Nephron progenitor cell (in vitro differentiated cells): ENCODE measurements at places on chromosomes 12 and 14.

DNA sequence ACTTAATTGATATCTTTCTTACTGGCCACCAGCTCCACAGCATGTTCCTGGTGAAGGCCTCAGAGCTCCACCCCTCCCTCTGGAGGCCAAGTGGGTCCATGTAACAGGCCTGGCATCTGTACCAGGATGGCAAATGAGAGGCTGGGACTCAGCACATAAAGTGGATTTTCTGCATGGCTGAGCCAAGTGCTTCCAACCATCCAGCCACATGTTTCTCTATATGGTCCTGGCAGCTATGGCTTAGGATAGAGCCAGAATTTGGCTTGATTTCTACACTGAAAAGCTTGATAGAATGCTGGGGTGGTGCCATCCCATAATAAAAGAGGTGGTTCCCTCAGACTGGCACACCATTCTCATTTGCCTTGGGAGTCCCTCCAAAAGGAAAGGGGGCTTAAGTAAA, 94.1 kb downstream of the PAX9 start:
- DNase-seq: no peak

GRCh38 chr12:123957196-123957595, 15.4 kb downstream of the CCDC92 start:
- no peak for DNase-seq

- DNase-seq: no peak
Measured at GRCh38 chr14:97264516-97265230, 467.5 kb downstream of the VRK1 start.

DNA sequence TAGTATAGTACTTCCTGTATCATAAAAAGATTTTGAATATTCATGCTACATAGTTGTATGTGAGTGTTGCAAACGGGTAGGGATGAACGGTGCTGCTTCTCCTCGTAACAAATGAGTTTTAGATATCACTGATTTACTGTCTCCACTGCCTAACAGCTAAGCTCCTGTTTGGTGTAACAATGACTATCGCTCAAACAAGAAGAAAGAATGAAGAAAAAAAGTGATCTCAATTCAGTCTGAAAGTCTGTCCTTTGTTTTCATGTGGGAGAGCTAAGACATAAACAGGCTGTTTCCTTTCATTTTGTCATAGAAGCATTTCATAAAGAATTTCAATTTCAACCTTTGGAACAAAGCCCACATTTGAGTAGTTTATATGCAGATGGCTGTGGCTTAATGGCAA, 26.1 kb upstream of the RTRAF start:
- no peak for DNase-seq

DNA sequence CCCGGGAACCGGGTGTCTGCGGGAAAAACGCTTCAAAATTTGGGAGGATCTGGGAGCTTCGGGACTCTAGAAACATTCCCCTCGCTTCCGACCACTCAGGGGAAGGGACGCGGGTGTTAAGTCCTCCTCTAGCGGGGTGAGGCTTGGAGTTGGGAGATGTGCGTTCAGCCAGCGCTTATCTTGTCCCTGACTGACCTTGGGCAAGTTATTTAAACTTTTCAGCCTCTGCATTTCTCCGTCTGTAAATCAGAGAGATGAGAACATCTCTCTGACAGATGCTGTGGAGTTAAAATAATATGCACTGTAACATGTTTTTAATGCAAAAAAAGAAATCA, 76.9 kb upstream of the ANO4 start:
- DNase-seq: no peak

DNA sequence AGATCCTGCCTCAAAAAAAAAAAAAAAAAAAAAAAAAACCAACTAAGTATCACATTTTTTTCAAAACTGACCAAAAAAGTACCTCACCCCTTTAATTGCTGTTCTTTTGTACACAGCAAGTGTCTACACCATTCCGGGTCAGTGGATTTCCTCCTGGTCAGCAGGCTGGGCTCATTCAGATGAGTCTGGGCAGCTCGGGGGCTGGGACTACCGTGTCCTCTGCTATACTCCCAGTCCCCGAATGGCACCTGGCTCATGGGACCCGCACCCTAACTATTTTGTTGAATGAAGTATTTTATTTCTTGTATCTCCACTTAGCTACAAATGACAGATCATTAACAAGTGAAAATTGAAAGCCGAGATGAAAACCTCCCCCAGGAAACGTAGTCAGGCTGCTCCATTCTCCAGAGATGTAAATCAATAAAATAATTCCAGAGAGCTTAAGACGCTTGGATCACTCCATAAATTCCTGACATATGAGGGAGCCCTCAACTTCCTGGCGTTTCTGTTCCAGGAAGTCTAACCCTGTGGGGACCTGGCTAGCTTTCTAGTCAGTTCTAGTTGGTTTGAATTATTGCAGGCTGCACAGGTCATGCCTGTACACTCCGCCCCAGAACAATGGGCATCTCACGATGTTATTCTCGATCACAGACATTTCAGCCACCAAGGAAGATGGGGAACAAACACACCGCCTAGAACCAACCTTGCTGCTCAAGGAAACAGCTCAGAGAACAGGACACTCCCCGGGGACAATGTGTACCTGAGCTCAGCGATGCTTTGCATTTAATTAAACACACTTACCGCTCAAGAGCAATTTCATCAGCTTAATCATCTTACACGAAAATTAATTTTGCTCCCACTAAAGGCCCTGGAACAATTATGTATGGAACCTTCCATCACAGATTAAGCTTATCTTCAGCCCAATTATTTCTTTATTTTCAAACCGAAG, 76.3 kb downstream of the RIMBP2 start:
- DNase-seq: no peak

DNA sequence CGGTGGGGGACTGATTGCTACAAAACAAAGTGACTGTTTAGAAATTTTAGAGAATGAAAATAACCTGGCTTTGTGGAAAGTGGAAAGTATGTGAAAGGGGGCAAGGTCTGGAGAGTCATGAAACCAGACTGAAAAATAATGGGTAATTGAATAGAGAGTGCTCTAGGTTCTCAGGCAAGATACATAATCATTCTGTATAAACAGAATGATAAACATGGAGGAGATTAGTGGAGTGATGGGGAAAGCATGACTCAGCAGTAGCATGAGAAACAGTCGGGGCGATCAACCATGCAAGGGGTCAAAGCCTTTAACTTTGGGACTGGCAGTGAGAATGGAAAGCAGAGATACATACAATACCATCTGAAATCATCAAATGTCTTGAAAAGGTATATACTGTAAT, 332.5 kb downstream of the CCER1 start:
- DNase-seq: peak; percentile 10

DNA sequence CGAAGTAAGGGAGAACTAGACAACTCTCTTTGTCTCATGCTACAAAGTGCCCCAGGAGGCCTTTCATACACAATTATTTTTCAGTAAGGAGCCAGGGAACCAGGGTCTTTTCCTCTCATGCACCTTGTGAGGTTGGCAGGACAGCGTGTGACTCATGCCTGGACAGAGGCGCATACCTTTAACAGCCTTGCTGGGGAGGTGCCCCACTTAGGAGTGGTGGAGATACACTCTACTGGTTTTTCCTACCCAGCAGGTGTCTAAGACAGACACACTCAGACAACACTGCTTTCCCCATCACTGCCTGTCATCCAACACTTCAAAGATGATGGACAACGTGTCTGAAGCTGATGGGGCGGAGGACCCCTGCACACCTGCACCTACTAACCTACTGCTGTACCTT, 49.1 kb downstream of the B4GALNT3 start:
- no peak for DNase-seq

DNA sequence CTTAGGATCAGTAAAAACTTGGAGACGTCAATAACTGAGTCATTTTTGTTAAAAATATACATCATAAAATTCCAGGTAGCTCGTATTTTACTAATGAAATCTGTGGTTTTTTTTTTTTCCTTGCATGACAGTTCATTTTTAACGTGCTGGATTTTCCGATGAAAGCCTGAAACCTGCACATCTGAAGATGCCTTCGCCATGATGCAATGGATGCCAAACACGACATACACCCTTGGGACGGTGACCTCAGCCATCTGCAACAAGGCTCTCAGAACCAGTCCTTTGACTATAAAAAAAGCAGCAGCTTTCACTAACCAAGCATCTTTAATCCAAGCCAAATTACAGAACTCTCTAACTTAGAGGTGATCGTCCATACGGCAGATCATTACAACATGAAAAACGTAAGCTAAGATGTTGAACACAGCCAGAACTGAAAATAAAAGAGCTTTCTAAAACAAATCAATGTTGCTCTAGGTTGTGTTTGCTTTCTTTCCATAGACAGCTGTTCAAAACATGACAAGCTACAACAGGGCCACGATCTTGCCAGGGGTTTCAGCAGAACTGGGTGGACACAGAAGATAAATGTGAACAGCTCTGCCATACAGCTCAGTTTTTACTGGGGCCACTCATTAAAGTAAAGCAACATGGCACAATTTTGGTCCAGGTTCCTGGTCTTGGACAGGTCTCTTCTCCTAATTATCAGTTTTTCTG, 7.8 kb downstream of the NIN start:
- DNase-seq: no peak

DNA sequence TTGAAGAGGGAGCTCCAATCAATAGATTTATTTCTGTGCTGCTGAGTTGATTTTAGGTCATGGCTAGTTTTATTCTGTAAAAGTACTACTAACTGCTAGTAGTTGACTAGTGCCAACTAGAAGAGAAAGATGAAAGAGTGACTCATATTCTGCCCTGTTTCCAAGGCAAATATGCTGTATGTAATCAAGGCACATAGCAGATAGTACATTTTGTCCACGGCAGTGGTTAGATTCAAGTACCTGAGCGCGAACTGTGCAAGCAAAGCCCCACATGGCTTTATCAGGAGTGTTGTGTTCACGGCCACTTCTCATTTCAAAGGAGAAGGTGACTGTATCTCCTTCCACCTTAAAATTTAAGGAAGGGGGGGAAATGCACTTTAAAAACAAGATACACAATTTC, 126.8 kb downstream of the TRAFD1 start:
- no peak for DNase-seq

- DNase-seq: no peak
Measured at GRCh38 chr12:115910057-115910456, 367.4 kb downstream of the MED13L start.

- no peak for DNase-seq
Measured at GRCh38 chr12:87795555-87795954, 233.6 kb downstream of the C12orf50 start.

- DNase-seq: no peak
Measured at GRCh38 chr14:99214701-99215100, 57.3 kb downstream of the BCL11B start.

DNA sequence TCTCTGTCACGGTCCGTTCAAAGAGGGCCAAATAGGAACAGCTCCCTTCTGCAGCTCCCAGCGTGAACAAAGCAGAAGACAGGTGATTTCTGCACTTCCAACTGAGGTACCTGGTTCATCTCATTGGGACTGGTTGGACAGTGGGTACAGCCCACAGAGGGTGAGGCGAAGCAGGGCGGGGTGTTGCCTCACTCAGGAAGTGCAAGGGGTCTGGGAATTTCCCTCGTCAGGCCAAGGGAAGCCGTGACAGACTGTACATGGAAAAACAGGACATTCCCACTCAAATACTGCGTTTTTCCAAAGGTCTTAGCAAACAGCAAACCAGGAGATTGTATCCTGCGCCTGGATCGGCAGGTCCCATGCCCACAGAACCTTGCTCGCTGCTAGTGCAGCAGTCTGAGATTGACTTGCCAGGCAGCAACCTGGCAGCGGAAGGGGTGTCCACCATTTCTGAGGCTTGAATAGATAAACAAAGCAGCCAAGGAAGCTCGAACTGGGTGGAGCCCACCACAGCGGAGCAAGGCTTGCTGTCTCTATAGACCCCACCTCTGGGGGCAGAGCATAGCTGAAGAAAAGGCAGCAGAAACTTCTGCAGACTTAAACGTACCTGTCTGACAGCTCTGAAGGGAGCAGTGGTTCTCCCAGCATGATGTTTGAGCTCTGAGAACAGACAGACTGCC, 22.7 kb downstream of the SLC38A1 start:
- no peak for DNase-seq

GRCh38 chr14:21048638-21049037, 6.5 kb downstream of the RNASE7 start:
- DNase-seq: no peak

DNA sequence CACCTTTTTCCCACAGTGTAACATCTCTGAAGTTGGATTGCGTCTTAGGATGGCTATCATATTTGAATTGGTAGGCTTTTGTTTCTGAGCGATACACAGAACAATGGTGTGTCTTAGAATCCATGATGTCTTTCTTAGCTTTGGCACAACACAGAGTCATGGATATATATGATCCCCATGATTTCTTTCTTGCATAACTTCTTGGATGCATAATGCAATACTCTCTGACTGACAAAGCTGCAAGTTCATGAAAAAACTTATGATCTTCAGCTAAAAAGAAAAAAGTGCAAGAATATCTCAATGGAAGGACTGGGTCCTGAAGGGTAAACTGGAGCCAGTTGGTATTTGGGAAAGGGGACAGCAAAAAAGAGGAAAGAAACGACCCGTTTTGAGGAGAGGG, 48.1 kb downstream of the VWF start:
- DNase-seq: no peak

- DNase-seq: no peak
Measured at GRCh38 chr12:119959435-119959834, 29.6 kb upstream of the BICDL1 start.

GRCh38 chr14:67622675-67623074, 3.0 kb downstream of the ARG2 start:
- DNase-seq: peak; percentile 10

GRCh38 chr12:109783135-109783964, 49.8 kb downstream of the TRPV4 start:
- no peak for DNase-seq

DNA sequence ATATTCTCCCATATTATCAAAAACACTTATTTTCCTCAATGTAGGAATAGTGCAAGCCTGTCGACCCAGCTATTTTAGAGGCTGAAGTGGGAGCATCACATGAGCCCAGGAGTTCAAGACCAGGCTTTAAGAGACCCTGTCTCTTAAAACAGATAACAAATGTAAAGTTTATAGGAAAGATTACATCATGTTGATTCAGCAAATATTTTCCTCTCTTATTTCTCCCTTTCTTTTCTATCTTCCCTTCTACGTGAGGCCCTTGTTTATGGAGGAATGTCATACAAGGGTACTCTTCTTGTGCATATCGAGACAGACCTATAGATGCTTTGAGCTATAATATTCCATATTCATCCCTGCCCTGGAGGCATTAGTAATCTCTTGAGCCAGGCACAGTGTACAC, 36.5 kb upstream of the FGD4 start:
- DNase-seq: no peak

DNA sequence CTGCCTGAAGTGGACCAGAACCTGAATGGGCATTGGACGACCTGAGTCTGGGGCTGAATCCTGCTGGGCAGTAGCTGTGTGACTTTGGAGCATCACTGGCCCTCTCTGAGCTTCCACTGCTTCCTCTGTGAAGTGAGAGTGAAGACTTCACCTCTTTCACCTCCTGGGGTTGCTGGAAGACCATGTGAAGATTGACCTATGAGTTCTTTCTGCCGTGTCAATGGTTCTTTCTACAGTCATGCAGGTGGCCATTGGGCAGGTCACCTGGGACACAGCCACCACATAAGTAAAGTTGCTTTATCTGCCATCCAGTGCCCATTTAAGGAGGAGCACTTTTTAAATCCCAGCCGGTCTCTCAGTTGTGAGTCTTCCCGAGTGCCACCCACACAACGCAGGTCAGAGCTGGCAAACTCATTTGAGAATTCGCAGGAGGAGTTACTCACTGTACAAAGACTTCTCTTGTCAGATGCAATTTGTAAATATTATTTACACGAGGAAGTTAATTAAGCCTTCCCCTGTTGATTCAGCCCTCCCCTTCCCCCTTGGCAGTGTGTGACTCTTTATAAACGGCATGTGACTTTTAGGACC, 74.8 kb upstream of the TCL1B start:
- no peak for DNase-seq
